Upper lobe of left lung (tissue), 6 donors: ENCODE measurements at places on chromosomes 5 and 9.

DNA sequence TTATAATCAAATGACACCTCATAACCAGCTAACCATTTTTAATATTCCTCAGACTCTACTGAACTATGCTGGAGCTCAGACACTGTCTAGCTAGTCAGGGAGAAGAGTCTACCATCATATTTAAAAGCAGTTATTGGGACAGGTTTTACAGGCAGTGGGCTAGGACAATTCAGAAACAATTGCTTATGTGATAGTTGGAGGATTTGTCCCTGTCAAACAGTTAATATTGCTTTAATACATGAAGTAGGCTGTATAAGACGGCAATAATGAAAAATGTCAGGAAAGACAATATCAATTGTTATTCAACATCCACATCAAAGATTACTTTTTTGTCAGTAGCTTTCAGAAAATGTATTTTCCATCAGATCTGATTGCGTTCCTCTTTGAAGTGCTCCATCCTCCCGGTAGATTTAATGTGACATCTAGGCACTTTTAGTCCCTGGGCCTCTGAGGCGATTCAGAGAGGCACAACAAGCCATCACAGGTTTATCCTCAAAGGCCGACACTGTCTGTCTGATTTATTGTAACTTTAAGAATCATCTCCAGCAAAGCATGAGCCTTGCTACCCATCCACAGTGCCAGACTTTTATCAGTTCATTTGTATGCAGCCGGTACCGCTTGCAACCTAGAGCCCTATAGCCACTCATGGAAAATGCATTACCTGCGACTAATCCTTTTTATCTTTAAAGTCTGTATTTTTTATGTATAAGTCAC is 152.2 kb downstream of the PSAT1 start:
- no peak for DNase-seq

DNA sequence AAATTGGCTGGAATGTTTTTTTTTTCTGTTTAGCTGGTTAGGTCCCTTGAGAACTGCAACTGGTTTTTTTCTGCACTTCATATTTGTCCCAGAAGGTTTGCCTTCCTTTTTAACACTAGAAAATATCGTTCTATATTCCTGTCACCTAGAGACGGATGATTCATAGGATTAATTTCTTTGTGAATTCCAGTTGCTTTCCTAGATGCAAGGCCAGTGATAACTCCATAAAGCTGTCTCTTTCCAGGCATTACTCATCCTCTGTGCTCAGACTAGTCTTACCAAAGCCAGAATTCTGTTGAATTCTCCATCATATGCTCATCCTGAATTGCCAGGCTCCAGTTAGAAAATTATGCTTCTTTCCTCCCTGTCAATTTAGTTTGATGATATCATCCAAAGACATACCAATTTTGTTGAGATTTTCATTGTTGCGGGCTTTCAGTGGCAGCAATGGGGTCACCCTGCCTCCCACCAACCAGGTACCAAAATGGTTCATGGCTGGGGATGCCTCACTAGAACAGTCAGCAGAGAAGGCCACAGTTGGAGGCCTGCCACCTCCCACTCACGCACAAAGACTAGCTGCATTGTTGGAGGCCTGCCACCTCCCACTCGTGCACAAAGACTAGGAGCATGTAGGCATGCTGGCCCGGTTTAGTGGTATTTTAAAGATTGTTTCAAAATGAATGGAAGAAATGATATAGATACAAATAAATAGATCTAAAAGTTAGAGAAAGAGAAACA is 8.5 kb downstream of the BAAT start:
- DNase-seq: no peak

DNA sequence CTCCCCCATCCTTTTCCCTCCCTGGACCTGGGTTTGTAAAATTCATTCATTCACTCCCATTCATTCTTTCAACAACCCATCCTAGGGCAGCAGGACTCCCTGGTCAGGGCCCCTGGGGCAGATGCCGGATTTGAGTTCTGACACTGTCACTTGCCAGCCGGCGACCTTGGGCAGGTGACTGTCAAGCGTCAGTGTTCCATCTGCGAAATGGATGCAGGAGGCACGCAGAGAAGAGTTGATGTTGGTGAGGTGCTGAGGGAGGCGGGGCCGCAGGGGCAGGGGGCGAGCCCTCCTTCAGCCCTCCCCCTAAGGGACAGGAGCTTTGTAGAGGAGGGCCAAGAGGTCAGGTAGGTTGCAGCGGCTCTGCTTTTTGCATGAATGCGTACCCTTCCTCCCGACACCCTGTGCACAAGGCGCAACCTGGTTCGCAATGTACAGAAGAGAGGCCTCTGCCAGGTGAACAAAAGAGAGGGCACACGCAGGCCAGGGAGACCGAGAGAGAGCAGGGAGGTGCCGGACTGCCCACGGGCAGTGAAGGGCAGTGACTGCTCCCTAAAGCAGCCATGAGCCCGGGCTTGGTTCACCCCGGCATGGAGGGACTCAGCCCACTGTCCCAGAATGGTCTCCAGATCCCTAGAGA is 128.1 kb downstream of the BARX1 start:
- DNase-seq: peak; percentile 57

GRCh38 chr5:115379622-115380344 is 83.3 kb upstream of the CCDC112 start:
- peak; percentile 43 for DNase-seq

DNA sequence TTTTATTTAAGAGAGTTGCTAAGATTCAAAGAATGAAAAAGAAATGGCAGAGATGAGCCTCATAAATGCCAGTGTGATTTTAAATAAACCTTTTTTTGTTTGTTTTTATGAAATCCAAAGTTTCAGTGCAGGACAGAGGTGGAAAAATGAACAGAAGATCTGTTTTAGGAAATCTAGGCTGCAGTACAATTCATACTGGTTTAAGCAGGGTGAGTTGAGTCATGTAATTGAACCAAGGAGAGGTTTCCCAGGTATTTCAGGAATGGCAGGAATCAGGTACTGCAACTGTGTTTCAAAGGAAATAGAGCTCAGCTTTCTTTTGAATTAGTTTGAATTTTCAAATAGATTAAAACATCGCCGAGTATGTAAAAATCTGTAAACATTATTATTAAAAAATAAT is 3.0 kb upstream of the ANKRD31 start:
- DNase-seq: no peak

- DNase-seq: no peak
Measured at GRCh38 chr9:13022756-13023155, 247.9 kb downstream of the LURAP1L start.

DNA sequence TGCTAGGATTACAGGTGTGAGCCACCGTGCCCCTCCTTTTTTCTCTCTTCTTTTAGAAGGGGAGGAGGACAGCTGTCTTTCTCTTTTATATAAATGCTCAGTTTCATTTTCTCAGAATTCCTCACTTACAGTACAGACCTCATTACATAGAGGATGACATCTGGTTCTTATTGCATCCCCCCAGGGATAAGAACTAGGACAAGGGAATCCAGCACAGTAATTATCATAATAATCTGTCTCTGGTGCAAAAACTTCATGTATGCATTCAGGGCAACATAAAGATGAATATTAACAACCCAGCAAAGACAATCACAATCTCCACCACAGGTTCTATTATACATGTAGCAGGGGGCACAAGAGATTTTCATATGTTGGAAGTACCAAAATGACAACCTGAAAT is 5.1 kb downstream of the SPZ1 start:
- no peak for DNase-seq

DNA sequence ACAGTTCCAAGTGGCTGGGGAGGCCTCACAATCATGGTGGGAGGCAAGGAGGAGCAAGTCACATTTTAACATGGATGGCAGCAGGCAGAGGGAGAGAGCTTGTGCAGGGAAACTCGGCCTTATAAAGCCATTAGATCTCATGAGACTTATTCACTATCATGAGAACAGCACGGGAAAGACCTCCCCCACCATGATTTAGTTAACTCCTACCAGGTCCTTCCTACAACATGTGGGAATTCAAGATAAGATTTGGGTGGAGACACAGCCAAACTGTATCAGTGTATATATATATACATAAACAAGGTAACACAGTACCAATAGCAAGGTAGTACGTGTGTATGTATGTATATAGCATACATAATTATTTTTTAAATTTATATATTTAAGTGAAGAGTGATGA is 50.9 kb downstream of the NFX1 start:
- DNase-seq: no peak

DNA sequence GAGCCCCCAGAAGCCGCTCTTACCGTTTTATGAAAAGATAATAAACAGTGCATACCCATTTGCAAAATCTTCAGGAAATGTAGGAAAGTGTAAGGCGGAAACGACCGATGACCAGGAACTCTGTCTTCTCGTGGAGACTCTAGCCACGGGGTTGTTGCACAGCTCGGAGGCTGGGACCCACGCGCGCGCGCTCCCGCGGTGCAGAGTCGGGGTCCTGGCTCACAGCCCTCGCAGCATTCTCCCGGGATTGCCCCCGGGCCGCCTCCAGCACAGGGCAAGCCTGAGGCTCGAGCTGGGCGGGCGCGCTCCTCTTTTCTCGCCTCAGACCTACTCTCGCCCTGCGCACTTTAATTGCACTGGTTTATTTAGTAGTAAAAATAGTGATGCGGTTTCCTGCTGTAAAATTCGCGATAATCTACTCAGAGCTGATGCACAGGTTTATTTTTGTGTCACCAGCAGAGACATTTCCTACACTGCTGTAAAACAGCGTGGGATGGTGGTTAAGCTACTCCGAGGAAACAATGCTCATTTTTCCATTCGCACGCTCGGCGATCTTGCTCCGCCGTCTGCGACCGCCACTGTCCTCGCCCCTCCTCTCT is 15.5 kb downstream of the TRIM7 start:
- DNase-seq: peak; percentile 91

GRCh38 chr5:76744632-76745031 is 28.7 kb downstream of the F2R start:
- DNase-seq: no peak

DNA sequence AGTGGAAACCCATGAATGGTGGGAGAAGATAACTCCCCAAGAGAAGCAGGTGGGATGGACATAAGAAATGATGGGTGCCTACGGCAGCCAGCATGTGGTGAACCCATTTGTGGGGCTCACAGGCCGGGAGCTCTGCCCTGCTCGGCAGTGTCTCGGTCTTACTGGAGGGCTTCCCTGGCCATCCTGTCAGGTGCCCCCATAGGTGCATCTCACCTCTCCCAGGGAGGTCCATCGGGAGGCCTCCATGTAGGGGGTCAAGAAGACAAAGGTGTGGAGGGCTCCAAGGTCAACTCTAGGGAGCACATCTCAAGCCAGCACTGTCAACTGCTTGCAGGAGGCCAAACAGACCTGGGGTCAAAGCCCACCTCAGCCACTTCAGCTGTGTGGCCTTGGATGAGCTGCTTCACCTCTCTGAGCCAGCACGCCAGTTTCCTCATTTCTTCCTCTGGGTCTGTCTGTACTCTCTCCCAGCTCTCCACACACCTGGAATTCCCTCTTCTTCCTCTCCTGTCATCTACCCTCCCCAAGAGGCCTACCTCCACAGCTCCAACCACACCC is 10.5 kb upstream of the ADGRD2 start:
- DNase-seq: no peak

DNA sequence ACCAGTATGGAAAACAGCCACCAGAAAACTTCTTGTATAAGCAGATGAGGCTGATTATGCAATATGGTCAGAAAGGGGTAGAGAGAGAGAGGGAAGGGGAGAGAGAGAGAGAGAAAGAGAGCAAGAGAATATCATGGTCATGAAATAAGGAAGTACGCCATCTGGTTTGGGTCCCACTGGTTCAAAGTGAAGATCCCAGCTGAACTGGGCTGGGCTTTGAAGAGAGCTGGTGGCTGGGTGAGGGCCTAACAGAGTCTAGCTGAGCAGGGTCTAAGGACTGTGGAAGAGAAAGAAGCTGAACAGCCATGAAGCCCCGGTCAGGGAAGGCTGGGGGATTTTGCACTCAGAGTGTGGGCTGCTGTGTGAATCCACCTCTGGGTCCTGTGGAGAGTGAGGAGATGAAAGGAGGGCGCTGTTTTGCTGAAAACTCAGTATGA is 14.6 kb downstream of the TRIM14 start:
- no peak for DNase-seq

- DNase-seq: no peak
Measured at GRCh38 chr9:86942281-86943200, 4.8 kb downstream of the GAS1 start.

GRCh38 chr9:132773764-132774339 is 103.6 kb downstream of the GTF3C4 start:
- DNase-seq: no peak

DNA sequence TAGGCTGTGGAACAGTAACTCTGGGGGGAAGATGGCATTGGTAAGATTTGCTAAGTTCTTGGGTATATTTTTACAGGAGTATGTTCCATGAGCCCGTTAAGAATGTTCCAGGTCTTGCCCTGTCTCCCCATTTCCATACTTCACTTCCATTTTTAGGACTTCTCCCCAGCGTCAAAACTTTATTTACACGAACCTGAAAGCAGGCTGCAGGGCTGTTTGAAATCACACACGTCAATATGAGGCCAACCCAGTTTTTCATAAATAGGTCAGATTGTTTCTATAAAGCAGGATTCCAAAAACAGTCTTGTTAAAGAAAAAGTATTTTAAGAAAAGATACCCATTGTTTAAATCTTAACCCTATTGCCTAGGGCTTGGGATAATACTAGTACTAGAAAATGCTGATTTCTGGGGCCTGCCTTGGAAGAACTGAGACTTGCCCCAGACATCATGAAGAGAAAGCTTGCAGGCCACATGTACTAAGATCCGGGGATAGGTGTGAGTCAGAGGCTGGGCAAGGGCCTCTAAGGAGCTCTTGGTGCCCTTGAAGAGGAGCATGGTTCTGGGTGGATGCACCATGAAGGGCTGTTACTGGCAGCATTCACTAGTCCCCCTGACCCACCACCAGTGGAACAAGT is 24.2 kb downstream of the TRIO start:
- DNase-seq: peak; percentile 51

GRCh38 chr5:107184066-107184465 is 486.7 kb downstream of the EFNA5 start:
- no peak for DNase-seq

DNA sequence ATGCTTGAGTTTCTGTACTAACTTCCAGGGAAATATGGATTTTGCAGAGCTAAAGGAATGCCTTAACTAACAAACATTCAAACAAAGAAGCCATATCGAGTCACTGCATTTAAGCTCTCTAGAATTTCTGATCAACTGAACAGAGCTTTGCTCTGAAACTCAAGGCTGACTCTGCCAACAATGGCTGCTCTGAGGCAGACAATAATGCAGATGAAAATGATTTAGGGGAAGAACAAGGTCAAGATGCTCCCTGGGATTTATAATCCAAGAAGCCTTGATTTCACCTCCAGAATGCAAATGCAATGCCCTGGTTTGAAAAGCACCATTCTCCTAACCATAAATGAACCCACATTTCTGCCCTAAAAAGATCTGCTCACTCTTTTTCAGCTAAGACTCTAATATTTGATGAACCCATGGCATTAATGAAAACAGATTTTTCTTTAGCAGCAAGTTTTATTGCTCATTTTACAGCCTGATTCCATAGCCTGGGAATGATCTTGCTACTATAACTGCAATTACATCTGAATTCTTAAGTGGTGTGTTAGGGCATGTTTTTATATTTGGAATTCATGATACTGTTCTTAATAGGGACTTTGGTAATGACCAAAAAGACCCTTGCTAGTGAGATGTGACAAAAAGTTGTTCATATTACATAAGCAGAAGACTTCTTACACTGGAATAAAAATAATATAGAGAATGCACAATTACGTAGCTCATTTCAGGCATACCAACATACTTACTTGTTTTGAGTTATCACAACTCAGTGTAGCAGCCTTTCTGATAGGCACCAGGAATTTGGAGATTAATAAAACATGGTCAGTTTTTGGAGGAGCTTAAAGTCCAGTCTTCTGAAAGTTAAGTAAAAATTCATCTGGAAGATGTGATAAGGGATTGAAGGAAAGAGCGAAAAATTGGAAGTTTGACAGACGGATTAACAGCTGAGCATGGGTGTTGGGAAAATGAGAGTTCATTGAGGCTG is 169.4 kb downstream of the TRPM3 start:
- no peak for DNase-seq
